Heart right ventricle (tissue), 16 donors: ENCODE measurements at places on chromosomes 1 and 21.

GRCh38 chr1:225897595-225898514, 8.9 kb upstream of the LEFTY1 start:
- no peak for DNase-seq

DNA sequence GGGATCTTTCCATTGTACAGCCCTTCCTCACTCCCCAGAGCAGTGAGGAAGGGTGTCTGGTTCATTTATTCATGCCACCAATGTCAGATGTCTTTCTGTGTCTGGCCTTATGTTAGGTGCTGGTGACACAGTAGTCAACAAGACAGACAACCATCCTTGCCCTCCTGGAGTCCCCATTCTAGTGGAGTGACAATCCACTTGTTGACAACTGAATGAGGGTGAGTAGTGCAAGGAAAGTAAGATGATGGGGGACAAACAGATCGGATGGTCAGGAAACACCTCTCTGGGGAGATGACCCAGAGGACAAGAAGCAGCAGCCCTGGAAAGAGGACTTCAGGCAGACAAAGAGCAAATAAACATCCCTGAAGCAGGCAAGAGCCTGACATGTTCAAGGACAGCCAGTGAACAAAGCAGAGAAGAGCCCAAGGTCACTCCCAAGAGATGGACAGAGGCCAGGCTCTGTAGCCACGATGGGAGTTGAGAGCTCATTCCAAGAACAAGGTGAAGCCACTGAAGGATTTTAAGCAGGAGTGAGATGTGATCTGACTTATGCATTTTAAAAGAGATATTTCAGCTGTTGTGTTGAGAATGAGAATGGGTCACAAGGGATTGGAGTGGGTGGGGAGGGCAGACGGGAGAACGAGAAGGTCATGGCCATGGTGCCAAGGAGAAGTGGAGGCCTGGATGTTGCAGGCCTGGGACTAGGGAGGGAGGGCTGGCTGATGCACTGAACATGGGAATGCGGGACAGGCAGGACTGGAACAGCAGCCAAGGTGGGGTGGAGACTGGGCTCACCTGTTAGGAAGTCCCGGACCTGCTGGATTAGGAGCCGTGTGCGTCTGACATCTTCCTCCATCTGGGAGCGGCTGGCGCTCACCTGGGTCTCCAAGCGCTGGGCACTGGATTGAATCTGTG, 30.2 kb downstream of the LAMB3 start:
- no peak for DNase-seq

DNA sequence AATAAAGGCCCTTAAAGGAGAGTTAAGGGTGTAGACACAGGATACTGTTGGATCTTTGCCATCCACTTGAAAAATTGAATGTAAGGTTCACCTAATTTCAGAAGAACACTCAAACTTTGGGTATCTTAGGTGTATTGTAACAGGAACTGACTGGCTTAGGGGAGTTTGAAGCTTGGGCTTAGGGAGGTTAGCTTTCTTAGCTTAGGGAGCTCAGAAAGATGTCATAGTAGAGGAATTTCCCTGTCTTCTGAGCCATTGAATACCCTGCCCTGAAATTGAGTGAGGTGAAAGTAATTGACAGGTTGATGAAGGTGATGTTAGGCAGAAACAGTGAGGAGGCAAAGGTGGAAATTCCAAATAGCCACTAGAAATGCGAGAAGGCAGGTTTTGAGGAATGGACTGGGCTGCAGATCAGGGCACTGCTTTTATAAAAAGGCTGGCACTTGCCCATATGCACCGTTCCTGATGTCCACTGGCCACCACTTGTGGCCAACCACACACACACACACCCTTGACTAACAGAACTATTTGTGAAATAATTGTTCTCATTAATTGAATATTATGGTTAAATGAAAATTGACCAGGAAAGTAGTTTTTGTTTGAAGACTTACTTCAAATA, 16.5 kb downstream of the BACH1 start:
- DNase-seq: no peak

- no peak for DNase-seq
These were observed 188.9 kb downstream of the NRIP1 start for GRCh38 chr21:14875704-14876523.

DNA sequence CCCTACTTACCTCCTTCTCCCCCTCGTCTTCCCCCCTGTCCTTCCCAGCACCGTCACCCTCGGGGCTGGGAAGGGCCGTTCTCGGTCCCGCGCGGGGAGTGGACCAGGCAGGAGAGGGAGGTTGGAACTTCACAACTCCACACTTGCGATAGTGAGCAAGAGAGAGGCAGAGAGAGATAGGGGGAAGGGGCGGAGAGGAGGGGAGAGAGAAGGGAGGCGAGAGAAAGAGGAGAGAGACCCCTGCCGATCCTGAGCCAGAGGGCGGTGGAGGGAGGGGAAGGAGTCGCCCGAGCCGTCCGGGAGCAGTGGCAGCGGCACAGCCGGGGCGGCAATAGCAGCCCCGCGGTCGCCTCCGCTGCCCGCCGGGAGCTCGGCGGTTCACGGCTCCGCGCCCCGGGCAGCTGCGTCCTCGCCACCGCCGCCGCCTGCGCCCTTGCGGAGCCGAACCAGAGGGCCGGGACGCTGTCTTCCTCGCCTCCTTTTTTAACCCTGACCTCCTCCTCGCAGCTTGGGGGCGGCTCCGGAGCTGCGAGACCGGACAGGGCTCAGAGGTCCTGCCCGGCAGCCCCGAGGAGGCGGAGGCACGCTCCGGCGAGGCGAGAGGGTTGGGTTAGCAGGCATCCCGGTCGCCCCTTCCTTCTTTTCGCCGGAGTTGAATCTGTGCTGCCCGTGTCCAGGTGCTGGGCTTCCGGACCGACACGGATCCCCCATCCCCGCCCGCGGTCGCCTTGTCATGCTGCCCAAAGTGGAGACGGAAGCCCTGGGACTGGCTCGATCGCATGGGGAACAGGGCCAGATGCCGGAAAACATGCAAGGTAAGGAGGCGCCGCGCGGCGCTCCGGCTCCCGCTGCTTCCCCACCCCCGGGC, 11.7 kb downstream of the NR5A2 start:
- no peak for DNase-seq

DNA sequence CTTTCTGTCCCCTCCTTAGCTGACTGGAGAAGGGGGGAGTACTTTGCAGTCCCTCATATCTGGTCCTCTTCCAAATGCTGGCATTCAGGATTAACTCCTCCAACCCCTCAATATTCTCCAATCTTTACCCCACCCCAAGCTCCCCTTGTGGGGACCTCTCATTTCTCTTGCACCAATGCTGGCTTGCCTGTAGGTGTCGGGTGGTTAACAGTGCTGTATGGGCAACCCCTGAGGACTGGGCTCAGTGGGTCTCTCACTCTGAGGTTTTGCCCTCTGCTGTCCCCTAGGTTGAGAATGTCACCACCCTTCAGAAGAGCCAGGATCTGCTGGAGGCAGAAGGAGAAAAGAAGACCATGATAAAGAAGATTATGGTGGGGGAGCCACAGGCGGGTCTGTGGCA, 27.0 kb downstream of the MROH7 start:
- DNase-seq: no peak

DNA sequence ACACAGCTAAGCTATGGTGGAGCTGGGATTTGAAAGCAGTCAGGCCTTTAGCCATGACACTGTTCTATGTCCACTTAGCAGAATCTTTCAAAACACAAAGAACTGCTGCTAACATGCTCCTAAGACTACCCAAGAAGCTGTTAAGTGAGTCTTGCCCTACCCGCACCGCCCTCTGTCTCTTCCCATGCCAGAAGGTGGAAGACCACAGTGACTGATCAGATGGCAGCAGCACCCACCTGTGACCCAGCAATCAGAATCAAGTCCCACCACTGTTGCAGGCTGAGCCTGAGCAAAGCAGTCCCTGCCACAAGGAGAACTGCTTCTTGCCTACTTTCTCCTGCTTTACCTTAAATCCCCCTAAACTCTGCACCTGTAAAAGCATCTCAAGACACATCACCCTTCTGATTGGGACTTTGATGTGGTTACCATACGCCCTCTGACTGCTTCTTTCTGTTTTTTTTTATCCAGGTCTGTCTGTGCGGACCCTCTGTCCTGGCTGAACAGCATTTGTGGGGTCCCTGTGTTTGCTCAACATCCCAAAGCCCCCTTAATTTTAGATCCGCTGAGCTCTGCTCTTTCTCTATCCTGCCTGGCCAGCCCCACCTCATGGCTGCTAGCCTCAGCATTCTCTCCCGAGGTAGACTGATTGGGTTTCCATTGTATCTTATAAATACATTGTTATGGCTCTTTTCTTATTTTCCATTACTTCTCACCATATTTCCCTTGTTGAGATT, 16.0 kb downstream of the IRF2BP2 start:
- DNase-seq: no peak

DNA sequence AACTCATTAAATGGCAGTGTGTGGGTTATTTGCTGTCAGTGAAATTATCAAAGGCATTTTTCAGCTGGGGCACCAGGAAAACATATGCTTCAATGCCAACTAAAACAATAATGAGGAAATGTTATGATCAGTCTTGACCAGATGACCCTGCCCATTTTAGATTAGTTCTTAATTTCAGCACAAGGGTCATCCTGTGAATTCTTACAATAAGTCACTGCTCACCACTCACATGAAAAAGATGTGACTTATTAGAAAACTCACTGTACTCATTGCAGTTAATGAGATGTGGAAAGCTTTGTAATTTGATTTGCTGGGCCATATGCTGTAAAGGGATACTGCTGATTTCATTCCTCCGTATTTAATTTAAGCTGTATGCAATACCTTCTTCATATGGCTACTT, 178.5 kb upstream of the LMO4 start:
- no peak for DNase-seq

DNA sequence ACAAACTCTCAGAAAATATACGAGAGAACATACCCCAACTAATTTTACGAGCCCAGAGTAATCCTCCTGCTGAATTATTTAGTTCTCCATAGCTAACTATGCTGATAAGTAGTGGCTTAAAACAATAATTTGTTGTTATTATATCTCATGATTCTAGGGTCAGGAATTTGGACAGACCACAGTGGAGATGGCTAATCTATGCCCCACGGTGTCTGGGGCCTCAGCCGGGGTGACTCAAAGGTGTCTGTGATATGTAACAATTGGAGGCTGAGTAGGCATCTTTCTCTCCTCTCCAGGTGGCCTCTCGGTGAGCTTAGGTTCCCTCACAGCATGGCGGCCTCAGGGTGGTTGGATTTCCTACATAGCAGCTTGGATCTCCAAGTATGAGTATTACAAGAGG, 35.4 kb upstream of the FOXO6 start:
- no peak for DNase-seq

DNA sequence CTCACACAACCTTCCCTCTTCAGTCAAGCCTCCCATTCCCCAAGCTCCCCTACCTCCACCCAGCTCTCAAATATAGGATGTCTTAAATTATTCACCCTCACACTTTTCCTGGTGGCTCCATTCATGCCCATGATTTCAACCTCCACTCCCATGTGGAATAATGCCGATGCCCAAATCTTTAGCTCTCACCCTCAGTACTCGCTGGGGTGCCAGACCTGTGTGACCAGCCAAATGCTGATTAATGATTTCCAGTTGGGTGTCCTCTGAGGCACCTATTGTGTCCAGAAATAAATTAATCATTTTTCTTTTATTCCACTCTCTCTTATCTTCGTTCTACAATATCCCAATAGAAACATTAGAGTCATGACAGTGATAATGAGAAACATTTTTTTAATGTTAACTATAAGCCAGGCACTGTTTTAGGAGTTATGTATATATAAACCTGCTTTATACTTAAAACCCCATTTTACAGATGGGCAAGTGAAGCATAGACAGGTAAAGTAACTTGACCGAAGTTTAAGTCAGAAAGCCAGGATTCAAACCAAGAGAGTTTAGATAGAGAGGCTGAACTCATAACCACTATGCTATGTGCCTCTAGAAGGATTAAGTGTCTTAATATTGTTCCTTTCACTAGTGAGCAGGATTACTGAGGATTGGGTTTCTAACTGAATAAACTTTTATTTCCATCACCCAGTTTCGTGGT, 209.7 kb downstream of the DUSP10 start:
- no peak for DNase-seq

- DNase-seq: no peak
These were observed 19.4 kb downstream of the LRP8 start for GRCh38 chr1:53308506-53308905.

GRCh38 chr1:172069534-172069933, 228.2 kb downstream of the DNM3 start:
- no peak for DNase-seq

GRCh38 chr1:243910607-243911006, 60.6 kb upstream of the AKT3 start:
- DNase-seq: no peak

DNA sequence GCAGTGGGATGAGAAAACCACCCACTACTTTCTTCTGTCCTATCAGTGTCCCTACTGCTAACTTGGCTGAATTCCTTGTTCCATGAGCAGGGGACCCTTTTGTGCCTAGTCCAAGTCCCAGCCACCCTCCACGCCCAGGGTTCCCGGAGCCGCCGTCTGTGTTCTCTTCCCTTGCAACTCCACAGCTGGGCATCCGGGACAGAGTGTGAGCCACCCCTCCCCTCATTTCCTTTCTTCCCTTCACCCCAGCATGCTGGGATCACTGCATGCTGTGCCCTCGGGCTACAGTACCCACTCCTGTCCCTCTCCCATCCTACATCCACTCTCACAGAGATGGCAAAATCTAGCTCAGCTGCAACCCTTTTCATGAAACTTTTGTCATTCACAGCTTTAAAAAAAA, 44.5 kb downstream of the PGBD5 start:
- DNase-seq: no peak

- DNase-seq: no peak
These were observed 1.5 kb downstream of the LRRC8D start for GRCh38 chr1:89822109-89822962.

- no peak for DNase-seq
These were observed 156.8 kb downstream of the MIS18A start for GRCh38 chr21:32122082-32122481.

DNA sequence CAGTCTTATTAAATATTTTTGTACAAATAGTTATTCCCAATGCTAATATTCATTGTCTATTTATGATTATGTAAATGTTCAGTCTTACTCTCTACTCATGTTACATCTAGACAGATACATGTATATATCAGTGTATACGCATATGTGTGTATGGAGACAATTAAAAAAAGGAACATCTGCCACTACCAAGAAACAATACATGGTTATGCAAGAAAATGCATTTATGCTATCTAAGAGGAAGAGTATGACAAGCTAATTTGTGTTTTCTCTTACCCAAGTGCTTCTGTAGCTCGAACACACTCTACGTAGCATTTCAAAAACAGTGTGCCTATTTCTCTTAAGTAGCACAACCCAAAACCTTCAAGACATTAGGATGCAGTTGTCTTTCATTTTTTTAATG, 6.1 kb upstream of the RLF start:
- DNase-seq: no peak

DNA sequence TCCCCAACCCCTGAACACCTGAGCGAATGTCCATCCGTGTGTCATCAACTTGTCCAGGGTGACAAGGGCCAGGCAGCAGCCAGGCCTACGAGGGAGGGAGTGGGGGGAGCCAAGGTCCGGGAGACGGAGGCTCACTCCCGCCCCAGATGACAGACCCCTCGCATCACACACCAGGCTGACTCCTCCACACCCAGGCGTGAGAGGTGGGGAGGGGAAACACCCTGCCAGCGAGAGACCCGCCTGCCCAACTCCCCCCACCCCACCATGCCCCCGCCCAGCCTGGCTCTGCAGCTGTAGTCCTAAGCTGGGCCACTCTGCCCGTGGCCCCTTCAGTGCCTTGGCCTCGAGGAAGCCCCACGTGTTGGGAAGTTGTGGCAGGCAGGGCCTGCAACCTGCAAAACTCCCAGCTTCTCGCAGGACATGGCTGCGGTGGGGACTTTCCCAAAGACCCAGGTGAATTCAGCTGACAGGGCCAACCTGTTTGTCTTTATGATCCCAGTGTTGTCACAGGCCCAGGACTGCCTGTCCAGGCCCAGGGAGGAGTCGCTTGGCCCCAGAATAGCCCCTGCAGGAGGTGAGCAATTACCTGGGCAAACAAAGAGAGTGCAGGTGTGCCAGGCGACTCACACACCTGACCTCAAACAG, 62.9 kb downstream of the RIPK4 start:
- no peak for DNase-seq
